Activated CD4-positive, alpha-beta T cell treated with anti-CD3 and anti-CD28 coated beads, Interleukin-2, amount 50 U/mL, for 4 hours (primary cell): ENCODE measurements at places on chromosomes 13 and 19.

- DNase-seq = peak; percentile 61
Observed at GRCh38 chr13:41458761-41459431, 1.5 kb downstream of the RGCC start.

- DNase-seq = peak; percentile 34
Observed at GRCh38 chr13:24271601-24272451, 37.6 kb upstream of the C1QTNF9 start.

DNA sequence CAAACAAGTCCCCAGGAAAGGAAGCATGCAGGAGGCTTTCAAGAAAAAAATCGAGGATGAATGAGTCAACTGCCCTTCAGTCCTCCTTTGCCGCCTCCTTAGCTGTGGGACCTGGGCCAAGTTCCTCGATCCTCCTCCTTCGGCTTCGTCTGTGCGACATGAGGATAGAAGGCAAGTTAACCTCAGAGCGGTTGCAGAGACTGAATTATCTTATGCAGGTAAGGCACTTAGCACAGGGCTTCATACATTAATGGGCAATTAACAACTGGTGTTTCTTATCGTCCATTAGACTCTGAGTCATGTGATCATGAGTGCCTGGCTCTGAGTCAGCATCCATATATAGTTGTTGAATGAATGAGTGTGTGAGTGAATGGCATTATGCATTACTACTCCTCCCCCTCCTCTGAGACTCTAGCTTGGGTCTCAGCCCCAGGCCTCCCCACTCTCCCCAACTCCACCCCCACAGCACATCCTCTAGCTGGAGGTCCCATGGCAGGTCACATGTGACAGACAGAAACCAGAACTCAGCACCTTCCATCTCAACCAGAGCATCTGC lies 1.6 kb upstream of the TTC9B start:
- no peak for DNase-seq

DNA sequence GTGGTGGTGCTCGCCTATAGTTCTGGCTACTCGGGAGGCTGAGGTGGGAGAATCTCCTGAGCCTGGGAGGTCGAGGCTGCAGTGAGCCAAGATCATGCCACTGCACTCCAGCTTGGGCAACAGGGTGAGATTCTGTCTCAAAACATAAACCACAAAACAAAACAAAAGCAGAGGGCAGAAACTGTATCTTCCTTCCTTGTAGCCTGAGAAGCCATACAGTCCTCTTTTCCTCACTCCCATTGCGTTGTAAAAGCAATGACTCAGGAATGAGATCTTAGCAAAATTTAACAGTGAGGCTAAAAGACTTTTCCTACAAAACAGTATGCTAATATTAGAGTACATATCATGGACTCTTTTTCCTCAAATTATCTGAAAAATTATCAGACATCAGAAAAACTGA lies 130.9 kb downstream of the SHISA2 start:
- DNase-seq = no peak

- DNase-seq = no peak
Observed at GRCh38 chr13:48776401-48776800, 122.7 kb downstream of the CYSLTR2 start.

DNA sequence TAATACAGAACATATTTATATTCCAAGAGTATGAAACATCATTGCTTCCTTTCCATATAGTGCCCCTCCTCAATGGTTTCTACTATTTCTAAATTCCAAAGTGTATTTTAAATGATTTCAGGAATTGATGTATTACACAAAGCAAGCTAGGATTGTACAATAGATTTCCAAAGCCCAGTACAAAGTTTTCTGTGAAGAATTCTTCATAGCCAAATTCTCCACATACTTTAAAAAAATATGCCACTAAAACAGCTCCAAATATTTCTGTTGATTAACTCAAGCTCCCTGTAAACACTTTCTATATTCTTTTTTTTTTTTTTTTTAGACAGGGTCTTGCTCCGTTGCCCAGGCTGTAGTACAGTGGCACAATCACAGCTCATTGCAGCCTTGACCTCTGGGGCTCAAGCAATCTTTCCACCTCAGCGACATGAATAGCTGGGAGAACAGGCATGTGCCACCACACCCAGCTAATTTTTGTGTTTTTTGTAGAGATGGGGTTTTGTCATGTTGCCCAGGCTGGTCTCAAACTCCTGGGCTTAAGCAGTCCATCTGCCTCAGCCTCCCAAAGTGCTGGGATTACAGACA lies 50.6 kb downstream of the ELF1 start:
- no peak for DNase-seq

- DNase-seq = no peak
Observed at GRCh38 chr19:38557205-38557799, 60.5 kb downstream of the MAP4K1 start.

DNA sequence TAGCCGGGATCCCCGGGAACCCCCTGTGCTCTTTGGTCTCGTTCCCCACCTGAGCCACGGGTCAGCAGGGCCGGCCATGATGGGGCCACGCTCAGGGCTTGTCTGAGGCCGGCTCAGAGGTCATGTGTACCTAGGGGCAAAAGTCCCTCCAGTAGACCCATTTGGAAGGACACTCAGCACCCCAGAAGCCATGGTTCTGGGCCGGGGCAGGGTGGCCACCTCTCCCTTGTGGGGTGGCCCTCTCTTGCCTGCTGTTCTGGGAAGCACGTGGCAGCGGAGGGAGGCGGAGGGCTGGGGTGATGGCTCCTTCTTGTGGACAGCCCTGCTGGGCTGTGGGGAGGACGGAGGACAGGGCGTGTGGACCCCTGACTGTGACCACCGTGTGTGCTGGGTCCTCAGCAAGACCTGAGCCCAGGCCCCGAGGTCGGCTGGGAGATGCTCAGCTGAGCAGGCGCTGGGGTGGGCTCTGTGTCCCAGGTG lies 6.4 kb upstream of the PEAK3 start:
- no peak for DNase-seq

- DNase-seq = no peak
Observed at GRCh38 chr13:72507416-72508199, 219.8 kb downstream of the MZT1 start.

GRCh38 chr19:13430790-13431582 lies 75.3 kb downstream of the CACNA1A start:
- DNase-seq = peak; percentile 45

- DNase-seq = no peak
Observed at GRCh38 chr19:29678484-29679106, 13.3 kb downstream of the PLEKHF1 start.

- no peak for DNase-seq
Observed at GRCh38 chr19:38920602-38921419, 8.8 kb upstream of the CCER2 start.

DNA sequence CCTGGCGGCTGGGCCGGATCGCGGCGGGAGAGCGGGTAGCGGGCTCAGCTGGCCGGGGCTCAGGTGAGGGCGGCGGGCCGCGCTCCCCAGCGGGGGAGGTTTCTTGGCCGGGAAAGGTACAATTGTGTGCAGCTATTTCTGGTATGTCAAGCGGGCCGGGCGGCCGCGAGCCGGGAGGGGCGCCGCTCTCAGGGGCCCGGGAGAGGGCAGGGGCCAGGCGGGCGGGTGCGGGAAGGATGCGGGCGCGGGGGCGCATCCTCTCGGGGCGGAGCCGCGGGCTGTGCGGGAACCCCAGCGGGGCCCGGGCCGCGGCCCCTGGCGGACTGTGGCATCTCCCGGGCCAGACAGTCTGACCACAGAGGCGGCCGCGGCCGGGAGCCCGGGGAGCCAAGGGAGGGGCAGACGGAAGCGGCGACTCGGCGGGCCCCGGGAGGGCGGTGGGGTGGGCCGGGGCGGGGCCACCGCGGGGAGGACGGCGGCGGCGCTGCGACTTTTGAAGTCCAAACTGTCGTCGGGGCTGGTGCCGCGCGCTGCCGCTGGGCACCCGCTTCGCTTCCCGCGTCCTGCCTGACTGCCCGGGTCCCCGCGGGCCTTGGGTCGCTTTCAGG lies at the start of gene LMO7:
TSS of gene LMO7 (plus strand) at position 503 of the 608 bp plus-strand sequence. CDS start 328 bp downstream, outside the sequence.
- peak; percentile 22 for DNase-seq

DNA sequence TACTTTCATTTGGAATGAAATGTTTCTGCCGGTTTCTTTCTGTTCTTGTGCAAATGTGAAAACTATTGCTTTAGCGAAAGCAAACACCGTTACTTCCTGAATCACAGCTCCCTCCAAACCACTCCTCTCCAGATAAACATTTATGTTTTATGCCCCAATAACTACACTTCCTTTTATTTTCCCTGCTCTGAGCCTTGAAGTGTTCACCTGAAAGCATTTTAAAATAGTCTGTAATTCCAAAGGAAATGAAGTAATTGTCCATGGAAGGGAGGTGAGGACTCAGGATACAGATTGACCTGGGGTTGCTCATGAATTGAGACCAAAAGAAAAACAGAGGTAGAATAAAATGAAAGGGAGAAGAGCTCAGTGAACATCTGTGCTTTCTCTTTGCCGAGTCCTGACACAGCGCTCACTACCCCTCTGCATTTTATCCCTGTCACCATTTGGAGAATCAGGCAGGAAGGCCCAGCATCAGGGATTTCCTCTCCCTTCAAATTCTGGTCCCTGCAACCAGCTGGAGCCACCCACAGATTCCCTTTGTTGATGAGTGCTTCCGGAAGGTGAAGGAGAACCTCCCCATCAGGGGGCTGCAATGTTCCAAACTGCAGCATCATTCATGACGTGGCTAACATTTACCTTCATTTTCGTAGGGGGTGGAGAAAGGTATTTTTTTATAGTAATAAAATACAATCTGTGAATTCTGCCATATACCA lies 171.9 kb downstream of the ITGBL1 start:
- no peak for DNase-seq

GRCh38 chr19:40130013-40130412 lies 39.3 kb upstream of the ZNF780A start:
- DNase-seq = no peak

DNA sequence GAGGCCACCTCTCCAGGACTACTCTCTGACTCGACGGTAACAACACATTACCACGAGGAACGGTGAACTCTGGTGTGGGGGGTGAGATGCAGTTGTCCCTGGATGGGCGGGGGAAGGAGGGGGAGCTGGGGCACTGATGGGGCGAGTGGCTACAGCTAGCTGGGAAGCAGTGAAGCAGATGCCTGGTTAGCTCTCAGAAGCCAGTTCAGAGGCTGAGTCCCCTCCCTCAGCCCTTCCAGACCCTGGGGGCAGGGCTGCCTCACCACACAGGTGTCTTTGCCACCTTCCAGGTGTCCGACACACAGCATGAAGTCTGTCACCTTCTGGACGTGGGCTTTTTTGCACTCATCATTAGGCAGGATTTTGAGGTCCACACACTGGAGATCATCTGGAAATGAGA lies 4.0 kb downstream of the KLK1 start:
- DNase-seq = no peak

GRCh38 chr19:45103156-45103507 lies 10.2 kb downstream of the PPP1R37 start:
- peak; percentile 33 for DNase-seq

DNA sequence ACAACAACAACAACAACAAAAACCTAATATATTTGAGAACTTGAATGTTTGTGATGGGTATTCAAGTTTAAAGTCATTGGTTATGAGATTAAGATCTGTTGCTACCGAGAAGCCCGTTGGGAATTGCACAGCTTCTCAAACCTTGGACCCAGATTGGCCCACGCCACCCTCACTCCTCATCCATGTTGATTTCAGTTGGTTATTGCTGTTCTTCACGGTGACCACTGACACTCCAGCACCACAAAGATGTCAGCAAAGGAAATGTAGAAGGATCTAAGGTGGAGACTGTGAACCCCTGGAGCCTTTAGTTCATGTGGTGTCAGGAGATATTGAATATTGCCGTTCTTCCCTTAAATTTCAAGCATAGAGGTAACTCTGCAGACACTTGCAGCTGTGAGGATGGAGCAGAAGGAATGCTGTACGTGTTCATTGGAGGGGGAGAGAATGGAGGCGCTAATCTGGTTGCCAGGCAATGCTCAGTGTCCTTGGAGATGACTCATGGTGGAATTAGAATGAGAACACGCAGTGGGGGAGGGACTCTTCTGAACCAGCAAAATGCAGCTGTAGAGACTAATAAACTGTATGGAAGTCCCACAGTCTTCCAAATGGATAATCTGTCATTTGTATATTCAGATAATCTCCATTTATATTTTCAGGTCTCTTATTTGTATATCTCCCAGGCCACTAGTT lies 20.8 kb upstream of the ZNF835 start:
- DNase-seq = no peak

GRCh38 chr13:40271931-40272775 lies 394.3 kb downstream of the FOXO1 start:
- peak; percentile 57 for DNase-seq

GRCh38 chr13:46598140-46598819 lies 45.3 kb downstream of the LRCH1 start:
- DNase-seq = no peak

DNA sequence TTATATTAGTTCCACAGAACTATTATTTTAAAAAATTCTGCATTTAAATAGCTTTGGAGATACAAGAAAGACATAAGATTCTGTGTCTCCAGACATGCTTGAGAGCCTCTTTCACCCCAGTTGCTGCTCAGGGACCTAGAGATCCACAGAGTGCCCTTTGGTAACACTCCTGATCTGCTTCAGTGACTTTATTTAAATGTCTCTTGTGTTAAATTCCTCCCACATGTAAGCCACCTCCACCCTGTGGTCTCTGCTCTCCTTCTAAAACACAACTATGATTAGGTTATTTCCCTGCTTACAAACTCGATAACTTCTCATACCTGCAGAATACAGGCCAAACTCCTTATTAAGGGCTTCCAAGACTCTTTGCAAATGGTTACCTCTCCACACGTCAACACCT lies 141.0 kb downstream of the RFC3 start:
- DNase-seq = no peak

- no peak for DNase-seq
Observed at GRCh38 chr19:5435642-5436017, 19.6 kb upstream of the ZNRF4 start.

DNA sequence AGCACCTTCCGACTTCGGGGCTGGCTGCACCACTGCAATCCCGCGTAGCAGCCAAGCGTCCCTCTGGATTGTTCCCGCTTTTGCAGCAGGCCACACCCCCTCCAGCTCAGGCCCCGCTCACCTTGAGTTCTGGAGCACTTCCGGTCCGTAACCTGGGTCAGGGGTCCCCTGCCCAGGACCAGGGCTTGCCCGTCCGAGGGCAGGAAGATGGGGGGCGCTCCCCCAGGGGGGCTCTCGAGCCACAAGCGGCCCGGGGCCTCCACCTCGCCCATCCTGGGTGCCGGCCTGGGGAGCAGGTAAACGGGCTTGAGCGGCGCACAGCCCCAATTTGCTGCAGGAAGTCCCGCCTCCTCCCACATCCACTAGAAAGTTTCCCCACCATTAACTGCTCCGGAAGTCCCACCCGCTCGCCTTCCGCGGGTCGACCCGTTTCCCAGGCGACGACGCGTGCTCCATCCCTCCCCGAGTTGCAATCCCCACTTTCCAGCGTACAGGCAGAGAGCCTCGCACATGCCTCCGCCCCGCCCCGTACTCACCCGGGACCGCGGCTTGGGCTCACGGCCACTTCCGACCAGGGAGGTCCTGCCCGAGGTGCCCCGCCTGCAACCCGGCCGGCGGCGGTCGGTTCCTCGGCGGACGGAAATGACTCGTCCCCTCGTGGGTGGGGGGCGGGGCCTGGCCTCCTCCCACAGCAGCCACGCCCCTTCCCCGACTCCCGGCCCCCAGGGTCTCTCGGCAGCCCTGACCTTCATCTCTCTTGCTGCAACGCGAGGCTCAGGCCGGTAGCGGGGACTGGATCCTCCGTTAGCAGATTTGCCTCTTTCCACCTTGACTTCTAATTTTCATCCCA lies at the start of gene PNKP:
TSS of gene PNKP (minus strand) at position 644 of the 850 bp plus-strand sequence. CDS start at position 272, 372 bp downstream.
- DNase-seq = peak; percentile 79

- DNase-seq = no peak
Observed at GRCh38 chr13:91896547-91896946, 498.1 kb downstream of the GPC5 start.

- no peak for DNase-seq
Observed at GRCh38 chr13:32737111-32737571, 150.9 kb downstream of the PDS5B start.
